ENCODE measurements at places on chromosomes 1 and 21.
A peak's percentile ranks its signal among the peaks of the same experiment; 100 is the strongest.

DNA sequence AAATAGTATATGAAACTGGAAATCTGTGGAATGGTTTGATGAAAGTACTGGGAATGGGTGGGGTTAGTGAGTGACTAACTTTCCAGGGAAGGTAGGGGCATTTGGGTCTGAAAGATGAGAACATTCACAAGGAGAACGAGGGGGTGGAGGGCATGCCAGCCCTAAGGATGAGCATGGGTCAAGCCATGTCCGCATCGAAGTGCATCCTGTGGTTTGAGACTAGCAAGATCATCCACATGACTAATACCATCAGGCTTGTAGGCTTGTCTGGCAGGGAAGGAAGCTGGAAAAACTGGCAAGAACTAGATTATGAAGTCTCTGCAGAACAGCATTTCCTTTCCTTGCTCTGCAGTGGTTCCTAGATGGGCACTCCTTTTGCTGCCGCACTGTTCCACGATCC is 70.4 kb upstream of the UBE2U start:
- peak; percentile 83 for DNase-seq

GRCh38 chr1:172766462-172766861 is 107.6 kb downstream of the FASLG start:
- DNase-seq, result no peak

GRCh38 chr1:208834381-208835096 is 590.4 kb upstream of the PLXNA2 start:
- DNase-seq, result peak; percentile 19

- DNase-seq, result no peak
These were observed 48.1 kb downstream of the PHC2 start for GRCh38 chr1:33382661-33383415.

DNA sequence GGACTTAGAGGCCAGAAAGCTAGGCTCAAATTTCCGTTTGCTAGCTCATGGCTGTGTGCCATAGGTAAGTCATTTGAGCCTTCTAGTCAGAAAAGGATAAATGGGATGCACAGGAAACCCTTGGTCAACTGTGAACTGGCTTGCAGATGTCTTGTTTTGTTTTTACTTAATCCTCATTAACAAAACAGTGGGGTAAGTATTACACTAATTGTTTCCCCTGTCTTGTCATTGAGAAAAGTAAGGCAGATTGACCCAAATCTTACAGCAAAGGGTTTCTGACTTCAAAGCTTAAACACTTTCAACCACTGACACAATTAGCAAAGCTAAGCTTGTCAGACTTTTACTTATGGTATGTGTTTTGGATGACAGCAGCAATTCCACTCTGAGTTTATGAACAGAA is 291.3 kb downstream of the NTNG1 start:
- peak; percentile 1 for DNase-seq

GRCh38 chr1:63935143-63935542 is 161.3 kb downstream of the ROR1 start:
- DNase-seq, result no peak

DNA sequence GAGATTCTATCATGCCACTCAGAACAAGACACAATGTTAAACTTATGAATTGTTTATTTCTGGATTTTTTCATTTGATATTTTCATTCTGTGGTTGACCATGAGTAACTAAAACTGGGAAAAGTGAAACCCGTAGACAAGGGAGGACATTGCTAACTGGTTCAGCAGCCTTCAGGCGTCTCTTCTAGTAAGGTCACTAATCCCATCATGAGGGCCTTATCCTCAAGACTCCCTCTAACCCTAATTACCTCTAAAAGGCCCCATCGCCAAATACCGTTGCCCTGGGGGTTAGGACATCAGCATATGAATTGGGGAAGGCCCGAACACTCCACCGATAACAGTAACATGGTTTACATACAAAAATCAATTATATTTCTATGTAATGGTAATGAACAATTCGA is 247.6 kb downstream of the TM2D1 start:
- no peak for DNase-seq

GRCh38 chr1:155226910-155227260 is 18.4 kb downstream of the MTX1 start:
- no peak for DNase-seq

DNA sequence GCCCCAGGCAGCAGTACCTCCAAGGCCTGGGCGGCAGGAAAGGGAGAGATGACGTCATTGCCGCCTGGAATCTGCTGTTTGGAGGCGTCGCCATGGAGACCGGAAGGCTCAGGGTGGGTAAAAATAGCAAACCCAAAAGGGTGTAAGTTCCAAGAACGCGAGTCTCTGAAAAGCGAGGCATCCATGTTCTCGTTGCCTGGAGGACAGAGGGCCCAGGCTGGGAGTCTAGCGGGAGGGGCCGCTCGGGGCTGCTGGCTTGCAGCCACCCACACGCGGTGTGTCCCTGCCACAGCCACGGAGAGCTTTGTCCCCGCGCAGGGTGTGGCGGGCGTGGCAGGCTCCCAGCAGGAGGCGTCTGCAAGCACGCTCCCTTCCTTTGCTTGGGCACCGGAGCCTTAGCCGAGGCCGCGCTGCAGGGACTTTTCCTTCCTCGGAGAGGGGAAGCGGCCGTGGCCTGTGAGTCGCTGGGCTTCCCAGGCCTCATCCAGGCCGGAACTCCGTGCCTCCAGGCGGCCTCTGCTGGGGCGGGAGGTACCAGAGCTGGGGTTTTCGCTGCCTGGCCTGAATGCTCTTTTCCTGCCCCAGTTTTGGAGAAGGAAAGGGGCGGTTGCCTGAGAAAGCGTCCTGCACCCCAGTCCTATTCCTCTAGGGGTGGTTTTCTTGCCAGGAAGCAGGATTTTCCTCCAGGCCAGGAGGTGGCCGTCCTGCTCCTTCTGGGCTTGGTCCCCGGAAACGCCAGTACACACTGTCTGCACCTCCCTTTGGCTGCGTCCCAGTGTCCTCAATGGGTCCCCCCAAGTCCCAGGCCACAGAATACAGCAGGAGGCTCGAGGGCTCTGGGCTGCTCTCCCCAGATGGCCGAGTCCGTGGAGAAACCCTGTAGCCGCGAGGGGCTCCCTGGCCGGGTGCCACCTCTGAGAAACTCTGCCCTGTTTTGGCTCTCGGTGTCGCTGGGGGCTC is 15.3 kb upstream of the SKI start:
- DNase-seq, result peak; percentile 98

DNA sequence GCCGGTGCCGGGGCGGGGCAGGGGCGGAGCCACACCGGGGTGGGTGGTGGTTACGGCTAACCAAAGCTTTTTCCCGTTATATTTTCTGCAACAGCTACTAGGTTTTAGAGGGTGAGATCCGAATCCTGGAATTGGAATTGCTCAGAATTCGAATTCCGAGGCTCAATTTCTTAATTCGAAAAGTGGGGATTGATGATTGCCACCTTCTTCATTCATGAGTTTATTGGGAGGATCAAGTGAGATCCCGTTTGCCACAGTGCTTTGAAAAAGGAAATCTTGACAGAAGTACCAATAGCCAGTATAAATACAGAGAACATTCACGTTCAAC is 207 bp upstream of the SVBP start:
- no peak for DNase-seq

DNA sequence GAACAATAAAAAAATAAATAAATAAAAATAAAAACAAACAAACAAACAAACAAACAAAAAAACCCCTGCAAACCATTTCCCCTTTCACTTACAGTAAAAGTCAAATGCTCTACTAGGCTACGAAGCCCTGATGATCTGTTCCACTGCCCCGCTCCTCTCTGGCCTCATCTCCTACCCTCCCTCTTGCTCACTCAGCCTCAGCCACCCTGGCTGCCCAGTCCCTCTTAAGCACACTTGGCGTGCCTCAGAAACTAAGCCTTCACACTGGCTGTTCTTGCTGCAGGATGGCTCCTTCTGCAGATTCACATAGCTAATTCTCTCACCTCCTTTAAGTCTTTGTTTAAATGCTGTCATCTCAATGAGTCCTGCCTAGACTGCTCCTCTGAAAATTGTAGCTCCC is 30.8 kb upstream of the UHMK1 start:
- DNase-seq, result no peak

DNA sequence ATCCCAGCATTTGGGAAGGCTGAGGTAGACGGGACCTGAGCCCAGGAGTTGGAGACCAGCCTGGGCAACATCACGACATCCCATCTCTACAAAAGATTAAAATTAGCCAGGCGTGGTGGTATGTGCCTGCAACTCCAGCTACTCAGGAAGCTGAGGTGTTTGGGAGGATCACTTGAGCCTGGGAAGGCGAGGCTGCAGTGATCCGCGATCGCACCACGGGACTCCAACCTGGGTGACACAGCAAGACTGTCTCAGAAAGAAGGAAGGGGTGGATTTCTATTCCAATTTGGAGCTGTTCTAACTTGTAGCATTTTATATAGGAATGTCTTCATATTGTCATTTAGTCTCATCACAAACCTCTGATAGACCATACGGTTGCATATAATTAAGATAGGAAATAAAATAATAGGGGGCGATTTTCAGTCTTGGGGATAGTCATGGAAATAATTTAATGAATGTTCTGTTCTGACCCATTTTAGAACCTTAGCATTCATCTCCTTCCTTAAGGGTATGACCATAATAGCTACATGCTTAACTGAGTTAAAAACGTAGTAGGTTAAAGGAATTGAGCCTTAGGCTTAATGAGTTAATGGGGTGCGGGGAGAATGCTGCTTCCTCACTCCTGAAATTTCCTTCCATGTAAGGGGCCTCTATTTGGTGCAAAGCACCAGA is 93.1 kb downstream of the ADCY10 start:
- DNase-seq, result no peak

GRCh38 chr1:87993051-87993450 is 664.4 kb downstream of the LMO4 start:
- DNase-seq, result no peak

GRCh38 chr1:21828075-21828474 is 16.0 kb downstream of the LDLRAD2 start:
- no peak for DNase-seq

DNA sequence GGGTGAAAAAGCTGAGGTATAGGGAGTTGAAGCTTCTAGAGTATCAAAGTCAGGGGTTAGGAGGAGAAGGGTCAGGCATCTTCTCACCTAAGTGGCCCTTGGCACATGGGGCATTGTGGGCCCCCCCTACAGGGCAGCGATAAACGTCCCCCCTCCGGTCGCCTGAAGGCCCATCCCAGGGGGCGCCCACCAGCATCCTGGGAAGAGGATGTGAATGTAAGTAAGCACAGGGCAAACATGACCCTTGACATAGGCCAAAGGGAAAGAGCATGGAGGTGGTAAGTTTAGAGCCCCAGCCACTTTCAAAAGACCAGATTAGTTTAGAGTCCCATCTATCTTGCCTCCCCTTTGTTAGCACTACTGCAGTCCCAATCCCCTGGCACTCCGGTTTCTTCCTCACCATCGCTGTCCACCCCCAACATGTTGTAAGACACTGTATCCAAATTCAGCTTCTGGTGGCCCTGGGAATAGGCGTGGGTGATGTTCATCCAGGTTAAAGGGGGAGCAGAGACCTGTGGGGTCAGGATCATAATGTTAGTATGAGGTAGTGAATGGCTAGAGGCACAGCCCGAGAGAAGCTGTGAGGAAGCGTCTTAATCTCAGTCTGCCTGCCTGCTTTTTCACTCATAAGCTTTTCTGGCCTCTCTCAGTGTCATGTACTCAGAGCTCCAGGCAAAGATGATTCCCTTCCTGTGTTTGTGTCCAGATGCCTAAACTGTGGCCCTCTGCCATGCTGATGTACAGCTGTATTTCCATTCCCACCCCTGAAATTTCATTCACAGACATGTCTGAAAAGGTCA is 2.7 kb downstream of the ITGA10 start:
- peak; percentile 33 for DNase-seq

DNA sequence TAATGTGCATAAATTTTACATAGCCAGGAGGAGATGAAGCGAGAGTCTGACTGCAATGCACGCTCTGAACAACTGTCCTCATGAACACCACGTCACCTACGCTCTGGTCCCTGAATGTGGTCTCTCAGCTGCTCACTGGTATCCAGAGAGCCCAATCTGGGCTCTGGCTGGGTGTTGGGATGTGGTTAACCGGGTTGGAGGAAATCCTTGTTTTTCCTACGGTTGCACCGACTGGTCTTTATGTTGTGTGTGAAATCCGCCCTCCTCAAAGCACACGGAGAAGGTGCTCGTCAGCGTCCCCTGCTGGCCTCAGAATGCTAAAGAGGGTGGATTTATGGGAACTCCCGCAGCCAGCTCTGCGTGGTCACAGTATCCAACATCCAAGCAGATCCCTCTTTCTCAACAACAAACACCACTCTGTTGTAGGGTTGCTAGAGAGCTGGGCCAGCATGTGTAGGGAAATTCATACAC is 51.8 kb upstream of the FAM89A start:
- DNase-seq, result no peak

DNA sequence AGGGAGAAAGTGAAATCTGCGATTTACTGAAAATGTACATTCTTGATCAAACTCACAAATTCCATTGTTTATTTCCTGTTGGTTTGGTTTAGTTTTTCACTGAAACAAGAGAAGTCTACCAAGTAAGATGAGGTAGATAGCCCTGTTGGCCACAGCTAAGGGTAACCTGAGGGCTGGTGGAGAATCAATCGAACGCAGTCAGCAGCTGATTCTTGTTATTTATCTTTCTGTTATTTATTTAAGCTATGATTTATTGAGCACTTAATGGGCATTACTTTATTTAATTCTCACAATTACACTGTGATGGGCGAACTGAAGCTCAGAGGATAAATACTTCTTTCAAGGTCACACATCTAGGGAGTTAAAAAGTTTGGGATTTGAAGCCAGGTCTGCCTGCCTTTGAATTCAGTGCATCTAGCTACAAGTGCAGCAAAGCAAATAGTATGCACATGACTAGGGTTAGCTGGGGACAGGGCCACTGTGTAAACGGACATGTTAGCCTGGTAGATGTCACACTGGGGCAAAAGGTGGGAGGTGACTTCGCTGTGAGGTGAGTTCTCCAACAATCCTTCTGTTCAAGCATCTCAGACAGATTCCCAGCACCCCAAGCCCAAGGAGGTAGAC is 106.5 kb upstream of the GADD45A start:
- DNase-seq, result no peak

DNA sequence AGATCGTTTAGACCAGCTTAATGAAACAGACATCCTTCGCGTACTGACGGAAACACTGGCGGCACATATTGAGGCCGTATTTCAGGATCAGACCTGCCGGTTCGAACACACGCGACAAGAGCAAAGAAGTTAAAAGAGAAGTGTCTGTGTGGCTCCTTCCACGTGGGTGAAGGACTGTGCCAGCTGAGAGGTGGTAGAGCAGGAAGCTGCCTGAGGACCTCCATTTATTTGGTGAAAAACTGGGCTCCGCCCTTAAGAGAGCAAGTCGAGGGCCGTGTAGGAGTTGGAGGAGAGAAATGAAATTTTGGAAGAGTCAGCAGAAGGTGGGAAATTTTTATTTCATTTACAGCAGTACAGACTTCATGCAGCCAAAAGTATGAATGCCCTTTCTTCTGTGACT is 38.8 kb upstream of the ADORA3 start:
- DNase-seq, result no peak

Data from astrocyte of the spinal cord (primary cell).